NCI-H526 (cell line): ENCODE measurements at places on chromosomes 3 and 15.

DNA sequence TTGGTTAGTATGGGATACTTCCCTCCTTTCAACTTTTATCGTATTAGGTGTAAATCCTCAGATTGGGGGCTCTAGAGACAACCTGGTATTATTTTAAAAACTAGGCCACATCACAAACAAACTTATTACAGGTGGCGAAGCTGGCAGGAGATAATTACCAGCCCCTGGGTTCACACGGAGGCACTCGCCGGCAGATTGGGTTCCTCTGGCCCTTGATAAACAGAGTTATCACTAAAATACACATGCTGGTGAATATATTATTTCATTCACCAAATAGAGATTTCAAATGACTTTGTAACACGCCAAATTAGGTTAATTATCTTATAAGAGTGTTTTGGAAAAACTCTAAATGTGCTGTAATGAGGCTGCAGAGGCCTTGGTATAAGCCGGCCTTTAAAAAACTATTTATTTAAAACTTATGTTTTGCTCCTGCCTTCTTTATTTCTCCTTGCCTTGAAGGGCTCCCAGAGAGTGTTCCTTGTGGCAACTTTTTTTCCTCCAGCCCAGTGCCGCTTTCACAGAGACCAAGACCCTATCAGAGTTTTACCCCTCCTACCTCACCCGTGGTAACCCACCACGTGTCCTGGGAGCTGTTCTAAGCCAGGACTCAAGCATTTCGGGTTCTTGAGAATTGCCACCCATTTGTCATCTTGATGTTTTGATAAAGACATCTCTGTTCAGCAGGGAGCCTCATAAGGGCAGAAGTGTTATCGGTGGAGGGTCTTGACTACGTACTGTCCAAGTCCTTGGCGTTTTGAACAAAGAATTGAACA is 468.6 kb upstream of the CFAP20DC start:
- no peak for DNase-seq

DNA sequence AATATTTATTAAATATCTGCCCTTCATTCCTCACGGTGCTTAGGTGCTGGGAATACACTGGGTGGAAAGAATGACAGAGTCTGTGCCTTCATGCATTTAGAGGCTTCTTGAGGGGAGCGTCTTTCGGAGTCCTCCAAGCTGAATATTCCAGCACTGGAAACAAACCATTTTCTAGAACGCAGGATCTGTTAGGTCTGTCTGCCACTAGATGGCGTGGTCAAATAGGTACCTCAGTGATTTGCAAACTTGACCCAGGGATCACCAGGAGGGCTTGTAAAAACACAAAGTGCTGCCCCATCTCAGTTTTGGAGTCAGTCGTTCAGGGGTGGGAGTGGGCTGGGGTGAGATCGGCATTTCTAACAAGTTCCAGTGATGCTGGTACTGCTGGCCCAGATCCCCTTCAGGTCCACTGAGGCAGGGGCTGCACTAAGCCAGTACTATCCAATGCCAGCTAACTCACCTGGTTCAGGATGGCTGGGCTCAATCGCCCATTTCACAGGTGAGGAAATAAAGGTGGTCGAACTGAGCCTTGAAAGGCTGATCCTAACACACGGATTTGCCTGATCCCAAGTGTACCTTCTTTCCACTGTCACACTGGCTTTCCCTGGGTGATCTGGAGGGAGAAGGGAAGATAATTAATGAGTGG is 14.8 kb downstream of the ARNT2 start:
- peak; percentile 12 for DNase-seq

- no peak for DNase-seq
Observed at GRCh38 chr15:85027421-85027820, 45.8 kb downstream of the PDE8A start.

- DNase-seq = no peak
Observed at GRCh38 chr3:36957862-36958686, 13.2 kb upstream of the TRANK1 start.

DNA sequence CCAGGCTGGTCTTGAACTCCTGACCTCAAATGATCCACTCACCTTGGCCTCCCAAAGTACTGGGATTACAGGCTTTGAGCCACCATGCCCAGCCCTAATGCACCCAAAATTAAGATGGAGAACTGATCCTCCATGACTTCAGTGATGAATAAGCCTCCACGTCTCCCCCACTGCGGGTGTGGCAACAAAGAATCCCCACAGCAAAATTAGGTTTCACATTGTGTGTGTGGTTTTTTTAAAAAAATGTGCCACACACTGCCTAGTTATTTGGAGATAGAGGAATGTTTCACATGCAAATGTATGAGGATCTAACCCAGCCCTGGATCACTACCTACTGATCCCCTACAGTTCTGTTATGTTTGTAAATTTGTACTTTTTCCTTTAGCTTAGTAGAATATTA is 17.3 kb downstream of the HDAC11 start:
- no peak for DNase-seq

GRCh38 chr15:70512772-70513362 is 250.5 kb downstream of the UACA start:
- DNase-seq = peak; percentile 39

- DNase-seq = no peak
Observed at GRCh38 chr3:18579661-18580060, 154.5 kb upstream of the SATB1 start.

DNA sequence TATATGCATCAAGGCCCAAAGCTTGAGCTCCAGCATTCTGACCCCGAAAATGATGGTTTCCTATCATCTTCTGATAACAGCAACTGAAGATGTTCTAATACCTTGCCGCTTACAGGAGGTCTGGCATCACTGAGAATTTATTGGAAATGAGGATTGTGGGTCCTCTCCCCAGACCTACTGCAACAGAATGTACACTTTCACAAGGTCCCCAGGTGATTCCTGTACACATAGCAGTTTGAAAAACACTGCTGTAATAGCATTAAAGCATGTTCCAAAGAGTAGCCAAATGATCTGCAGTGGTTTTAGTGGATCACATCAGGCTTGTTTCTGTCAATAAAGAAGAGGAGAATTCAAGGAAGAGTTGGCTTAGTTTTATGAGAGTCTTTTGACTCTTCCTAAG is 11.3 kb downstream of the TGFBR2 start:
- DNase-seq = no peak
